Stomach (tissue), 19 donors: ENCODE measurements at places on chromosomes 16 and 17. TPM values are rescaled to one million over a fixed set of nuclear protein-coding genes. Genes with fewer than 3 reads are reported as not detected.

Gene TBC1D3K
- not detected for polyA plus RNA-seq

Gene TNS4
- polyA plus RNA-seq: not detected

Gene MYL11
- polyA plus RNA-seq: 4.7 TPM

Gene MMP2
- polyA plus RNA-seq: 39.6 TPM

Gene PAFAH1B1
- polyA plus RNA-seq: 22.5 TPM

Gene NKIRAS2
- polyA plus RNA-seq: 28.5 TPM

Gene AGRP
- not detected for polyA plus RNA-seq

Gene SLC5A10
- 0.13 TPM for polyA plus RNA-seq

Gene PIMREG
- polyA plus RNA-seq: 2.1 TPM

Gene PNMT
- polyA plus RNA-seq: 5.3 TPM

Gene TAC4
- polyA plus RNA-seq: not detected

Gene CFAP119
- polyA plus RNA-seq: 11.4 TPM

Gene JMJD6
- polyA plus RNA-seq: 25.8 TPM

Gene OGFOD3
- polyA plus RNA-seq: 13.9 TPM
